ENCODE measurements at places on chromosomes 6 and 20.

DNA sequence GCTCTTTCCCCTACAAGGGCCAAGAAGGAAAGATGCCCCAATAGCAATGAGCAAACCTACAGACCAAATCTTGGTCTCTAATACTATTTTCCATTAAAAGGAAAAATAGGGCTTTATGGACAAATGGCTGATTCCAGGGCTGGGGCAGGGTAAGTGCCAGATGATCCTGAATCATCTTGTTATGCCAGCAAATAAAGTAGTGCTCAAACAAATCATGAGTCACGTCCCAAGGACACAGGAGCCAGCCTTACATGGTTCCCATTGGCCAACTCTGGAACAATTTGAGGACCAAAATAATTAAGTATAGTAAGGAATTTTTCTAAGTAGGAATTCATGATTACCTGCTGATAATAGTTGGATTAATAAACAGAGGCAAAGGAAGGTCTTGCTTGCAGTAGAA lies 53.2 kb upstream of the NKX2-4 start:
- no peak for DNase-seq

DNA sequence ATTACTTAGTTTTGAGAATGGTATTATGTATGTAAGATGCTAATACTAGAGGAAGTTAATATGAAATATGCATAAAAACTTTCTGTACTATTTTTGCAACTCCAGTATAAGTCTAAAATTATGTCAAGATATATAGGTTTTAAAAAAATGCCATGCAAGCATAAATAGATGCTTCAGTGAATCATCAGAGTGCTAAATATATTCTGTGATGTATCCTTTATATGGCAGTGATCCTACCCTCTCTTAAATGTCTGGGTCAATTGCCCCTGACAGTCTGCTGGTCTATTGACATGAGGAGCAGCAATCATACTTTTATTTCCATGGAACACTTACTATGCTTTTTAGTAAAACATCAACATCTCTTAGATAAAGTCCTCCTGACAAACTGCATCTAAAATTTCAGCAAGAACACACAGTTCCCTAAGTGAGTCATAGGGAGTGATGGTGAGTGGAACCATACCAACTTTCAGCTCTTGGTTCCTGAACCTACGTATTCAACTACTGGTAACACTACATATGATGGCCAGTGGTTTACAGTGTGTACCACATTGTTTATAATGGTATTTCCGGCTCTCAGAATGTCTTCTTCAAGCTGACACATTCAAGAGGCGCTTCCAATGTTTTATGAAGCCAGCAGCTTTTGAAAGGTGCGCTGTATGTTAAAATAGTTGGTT lies 928.7 kb upstream of the GJE1 start:
- no peak for DNase-seq

DNA sequence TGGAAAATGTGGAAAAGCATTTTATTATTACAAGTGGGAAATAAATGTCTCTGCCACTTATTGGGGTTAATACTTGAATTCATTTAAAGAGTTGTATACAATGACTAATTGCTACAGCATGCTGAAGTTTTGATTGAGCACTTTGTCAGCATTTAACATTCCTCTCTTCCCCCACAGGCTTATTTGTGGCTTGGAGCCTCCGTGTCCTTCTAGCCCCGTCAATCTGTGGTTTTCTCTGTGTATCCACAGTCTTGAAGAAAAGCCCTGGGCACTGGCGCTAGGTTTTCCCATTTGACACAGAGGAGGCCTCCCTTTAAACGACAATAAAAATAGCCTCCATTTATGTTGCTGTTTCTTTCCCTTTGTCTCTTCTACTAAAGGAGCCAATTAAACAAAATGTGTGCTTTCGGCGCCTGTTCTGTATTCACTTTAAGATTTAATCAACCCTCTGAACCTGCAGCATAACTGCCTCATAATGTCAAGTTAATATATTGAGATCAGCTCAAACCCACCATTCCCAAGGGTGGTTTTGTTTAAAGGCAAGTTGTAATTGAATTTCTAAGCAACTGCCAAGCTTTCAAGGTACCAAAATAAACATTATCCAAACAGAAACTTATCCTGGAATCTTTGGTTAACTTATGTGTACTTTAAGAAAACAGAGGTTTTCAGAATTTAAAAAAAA lies 326.6 kb upstream of the RNF24 start:
- no peak for DNase-seq

DNA sequence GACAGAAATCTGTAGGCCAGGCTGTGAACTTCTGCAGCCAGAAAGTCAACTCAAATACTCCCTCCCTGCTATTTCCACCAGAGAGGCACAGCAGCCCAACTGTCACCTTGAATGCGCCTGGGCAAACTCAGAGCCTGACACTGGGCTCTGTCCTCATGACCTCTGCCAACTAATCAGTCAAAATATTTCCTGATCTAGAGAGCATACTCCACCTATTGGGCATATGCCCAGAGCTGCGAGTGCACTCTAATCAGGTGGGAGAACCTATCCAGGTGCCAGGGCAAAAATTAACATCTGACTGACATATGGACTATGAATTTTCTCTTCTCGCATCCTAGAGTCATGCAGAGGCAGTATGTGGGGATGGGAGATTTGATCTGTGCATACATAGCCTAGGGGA lies 406.3 kb upstream of the RUNX2 start:
- DNase-seq: no peak

- DNase-seq: no peak
Measured at GRCh38 chr6:46220352-46221221, 49.8 kb upstream of the ENPP5 start.

DNA sequence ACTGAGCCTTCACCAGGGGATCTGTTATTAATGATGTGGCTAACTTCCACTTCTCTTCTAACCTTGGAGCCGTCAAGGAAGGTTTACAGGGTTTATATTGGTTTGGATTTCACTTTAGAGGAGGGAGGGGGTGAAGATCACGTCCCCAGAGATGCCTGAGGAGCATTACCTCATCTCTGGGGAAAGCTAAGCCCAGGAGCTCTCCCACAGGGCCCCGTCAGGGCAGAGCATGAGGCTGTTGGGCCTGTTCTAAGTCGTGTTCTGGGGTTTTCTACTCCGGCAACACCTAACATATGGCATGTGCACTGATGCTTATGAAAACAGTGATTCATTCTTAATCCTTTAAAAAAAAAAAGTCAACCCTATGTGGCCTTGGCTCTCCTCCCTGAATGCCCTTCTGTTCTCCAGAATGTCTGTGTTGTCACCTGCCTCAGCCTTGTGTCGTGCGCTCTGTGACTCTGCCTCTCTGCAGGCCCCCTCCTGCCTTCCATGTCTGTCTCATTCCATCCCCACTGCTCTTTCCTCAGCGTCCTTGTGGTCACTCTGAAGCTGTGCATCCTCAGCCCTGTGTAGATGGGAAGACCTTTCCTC lies 97.4 kb upstream of the JARID2 start:
- no peak for DNase-seq

- no peak for DNase-seq
Measured at GRCh38 chr6:47203266-47203937, 106.3 kb downstream of the TNFRSF21 start.

DNA sequence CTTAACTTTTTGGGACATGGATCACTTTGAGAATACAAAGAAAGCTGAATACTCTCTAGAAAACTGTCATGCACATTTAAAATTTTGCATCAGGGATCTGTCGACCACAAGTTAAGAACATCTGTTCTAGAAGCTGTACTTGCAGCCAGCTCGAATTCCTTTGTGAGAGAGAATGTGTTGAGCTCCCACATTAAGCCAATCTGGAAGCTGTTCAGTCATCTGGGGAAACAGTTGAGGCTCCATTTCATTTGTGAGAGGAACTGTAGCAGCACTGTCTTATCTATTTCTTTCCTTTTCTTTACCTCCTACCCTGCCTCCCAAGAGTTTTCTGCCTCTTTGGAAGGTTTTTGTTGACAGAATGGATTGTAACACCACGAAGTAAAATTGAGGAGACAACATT lies 50.8 kb downstream of the KAT14 start:
- no peak for DNase-seq

- no peak for DNase-seq
Measured at GRCh38 chr20:58403272-58403671, 14.2 kb downstream of the VAPB start.
